ENCODE measurements at places on chromosomes 4 and X.

DNA sequence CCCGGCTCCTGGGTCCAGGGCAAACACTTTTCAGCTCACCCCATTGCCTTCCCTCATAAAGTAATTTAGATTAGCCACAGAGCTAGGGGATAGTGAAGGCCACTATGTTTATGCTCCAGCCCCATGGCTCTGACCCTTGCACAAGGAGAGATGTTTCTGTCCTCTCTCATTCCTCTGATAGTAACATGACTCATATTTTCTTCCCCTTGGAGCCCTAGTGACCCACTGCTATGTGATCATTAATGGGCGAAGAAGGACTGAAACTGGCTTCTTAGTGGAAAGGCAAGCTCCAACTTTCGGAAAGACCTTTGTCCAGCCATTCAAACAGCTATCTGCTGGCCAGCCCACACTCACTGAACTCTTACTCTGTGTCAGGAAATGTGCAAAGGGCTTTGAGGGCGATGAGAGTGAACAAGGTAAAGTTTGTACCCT lies 12.3 kb downstream of the CLDN2 start:
- no peak for DNase-seq

DNA sequence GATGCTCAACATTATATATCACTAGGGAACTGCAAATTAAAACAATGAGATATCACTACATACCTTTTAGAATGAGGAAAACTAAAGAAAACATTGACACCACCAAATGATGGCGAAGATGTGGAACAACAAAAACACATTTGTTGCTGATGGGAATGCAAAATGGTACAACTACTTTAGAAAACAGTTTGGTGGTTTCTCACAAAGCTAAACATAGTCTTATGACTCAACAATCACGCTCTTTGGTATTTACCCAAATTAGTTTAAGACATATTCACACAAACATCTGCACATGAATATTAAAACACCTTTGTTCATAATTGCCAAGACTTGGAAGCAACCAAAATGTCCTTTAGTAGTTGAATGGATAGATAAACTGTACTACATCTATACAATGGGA lies 53.2 kb downstream of the USO1 start:
- no peak for DNase-seq

GRCh38 chr4:37715889-37716402 lies 29.8 kb upstream of the RELL1 start:
- DNase-seq = no peak

- no peak for DNase-seq
These were observed 431.6 kb upstream of the MAOA start for GRCh38 chrX:43224496-43224895.

- no peak for DNase-seq
These were observed 47.8 kb downstream of the DCUN1D4 start for GRCh38 chr4:51890760-51891159.
